ENCODE measurements at places on chromosomes 16 and 17.

GRCh38 chr17:69428252-69428980 lies 13.9 kb downstream of the MAP2K6 start:
- peak; percentile 18 for DNase-seq

DNA sequence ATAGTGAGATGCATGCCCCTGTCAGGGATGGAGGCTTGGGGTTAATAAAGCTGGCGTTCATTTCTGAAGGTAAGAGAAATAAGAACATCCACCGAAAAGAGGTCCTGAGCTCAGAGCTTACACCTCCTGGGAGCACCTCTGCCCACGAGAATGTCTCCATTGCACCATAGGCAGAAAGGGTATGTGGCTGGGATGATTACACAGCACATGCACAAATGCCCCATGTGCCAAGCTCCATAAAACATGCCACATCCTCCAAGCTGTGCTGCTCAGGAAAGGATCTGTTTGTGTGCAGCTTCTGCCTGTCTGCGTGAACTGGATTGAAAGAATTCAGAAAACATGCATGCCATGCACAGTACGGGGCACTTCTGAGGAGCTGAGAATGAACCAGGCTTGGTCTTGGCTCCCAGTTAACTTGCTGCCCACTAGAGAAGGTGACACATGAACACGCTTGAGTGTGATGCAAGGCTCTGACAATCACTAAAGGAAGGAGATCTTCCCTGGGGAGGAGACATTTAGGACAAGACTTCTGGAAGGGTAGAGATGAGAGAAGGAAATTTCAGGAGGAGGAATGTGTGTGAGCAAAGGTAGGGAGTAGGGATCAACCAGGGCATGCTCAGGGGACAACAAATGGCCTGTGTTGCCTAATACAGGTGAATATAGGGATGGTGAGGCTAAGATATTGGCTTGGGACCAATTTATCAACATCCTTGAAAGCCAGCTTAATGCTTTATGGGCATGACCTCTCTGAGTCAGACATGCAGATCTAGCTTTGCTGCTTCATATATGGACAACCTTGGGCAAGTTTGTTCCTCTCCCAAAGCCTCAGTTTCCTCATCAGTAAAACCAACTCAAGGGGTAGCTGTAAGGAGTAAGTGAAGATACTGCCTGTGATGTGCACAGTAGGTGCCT lies 32.0 kb upstream of the SMPD3 start:
- no peak for DNase-seq

DNA sequence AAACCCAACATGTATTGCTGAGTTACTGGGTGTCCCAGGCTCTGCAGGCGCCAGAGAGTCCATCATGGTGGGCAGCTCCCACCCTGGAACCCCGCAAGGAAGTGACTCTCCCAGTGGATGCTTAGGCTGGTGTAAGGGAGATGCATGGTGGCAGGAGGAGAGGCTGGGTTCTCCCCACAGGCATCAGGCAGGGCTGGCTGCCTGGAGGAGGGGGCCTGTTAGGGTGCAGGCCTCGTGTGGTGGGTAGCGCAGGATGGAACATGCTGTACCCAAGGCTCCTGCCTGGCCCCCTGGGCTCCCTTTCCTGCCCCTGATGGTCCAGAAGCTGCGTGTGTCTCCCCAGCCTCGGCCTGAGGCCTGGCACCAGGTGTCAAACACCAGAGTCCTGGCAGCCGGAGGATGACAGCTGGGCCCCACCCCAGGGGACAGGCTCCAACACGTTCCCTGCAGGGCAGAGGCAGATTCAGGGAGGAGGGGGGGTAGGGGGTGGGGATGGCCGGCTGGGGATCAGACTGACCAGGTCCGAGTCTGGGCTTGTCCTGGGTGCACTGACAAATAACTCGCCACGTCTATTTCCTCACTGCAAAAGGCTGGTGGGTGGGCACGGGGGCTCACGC lies 40.2 kb upstream of the CIBAR2 start:
- no peak for DNase-seq

DNA sequence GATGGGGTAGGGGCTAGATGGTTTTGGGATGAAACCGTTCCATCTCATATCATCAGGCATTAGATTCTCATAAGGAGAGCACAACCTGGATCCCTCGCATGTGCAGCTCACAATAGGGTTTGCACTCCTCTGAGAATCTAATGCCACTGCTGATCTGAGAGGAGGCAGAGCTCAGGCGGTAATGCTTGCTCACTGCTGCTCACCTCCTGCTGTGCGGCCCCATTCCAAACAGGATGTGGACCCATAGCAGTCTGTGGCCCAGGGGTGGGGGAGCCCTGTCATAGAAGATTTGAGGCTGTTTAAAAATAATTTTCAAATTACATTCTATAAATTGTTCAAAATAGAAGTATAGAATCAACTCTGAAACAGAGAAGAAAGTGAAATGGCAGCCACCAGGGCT lies 50.8 kb downstream of the PHKB start:
- no peak for DNase-seq

GRCh38 chr17:16924696-16925440 lies 47.0 kb downstream of the TNFRSF13B start:
- DNase-seq, result no peak

- no peak for DNase-seq
Observed at GRCh38 chr17:19987897-19988296, 10.3 kb upstream of the AKAP10 start.

DNA sequence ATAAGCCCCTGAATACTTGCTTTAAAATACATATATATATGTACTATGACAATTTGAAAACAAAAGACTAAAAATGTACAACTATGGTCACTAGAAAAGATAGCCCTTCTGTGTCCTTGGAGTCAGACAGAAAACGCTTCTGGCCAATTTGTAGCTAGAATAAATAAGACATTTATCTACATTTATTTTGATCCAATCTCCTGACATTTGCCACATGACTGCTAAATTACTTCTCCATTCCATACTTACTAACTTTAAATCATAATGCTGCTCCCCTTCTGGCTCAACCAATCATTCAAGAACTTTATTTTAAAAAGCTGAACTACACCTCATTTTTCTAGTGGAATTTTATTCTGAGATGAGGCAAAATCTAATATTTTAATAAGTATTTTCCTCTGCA lies 65.8 kb downstream of the CYTH1 start:
- no peak for DNase-seq

DNA sequence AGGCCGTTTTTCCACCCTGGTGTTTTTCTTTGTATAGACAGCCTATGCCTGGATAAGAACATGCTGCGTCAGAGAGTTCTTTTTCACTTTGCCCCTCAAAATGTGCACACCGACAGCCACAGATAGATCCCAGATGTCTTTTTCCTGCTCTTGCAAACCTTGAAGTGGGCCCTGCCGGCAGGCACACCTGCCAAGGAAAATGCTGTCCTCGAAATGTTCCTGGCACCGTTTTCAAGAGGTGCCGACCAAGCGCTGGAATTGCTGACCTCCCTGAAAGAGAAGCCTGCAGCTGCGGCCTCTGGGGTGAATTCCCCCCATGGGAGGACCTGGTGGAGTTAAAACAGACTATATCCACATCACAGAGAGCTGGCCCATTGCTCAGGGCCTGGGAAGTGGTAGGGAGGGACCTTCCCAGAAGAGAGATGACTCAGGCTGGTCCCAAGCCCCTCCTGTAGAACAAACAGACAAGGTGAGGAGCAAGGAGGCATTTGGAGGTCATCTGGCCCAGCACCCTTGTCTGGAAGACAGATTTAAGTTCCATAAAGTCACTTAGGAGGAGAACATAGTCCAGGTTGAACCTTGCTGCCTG lies 668.1 kb downstream of the MAF start:
- DNase-seq, result no peak

GRCh38 chr17:64382061-64382583 lies 8.5 kb downstream of the PECAM1 start:
- DNase-seq, result no peak

DNA sequence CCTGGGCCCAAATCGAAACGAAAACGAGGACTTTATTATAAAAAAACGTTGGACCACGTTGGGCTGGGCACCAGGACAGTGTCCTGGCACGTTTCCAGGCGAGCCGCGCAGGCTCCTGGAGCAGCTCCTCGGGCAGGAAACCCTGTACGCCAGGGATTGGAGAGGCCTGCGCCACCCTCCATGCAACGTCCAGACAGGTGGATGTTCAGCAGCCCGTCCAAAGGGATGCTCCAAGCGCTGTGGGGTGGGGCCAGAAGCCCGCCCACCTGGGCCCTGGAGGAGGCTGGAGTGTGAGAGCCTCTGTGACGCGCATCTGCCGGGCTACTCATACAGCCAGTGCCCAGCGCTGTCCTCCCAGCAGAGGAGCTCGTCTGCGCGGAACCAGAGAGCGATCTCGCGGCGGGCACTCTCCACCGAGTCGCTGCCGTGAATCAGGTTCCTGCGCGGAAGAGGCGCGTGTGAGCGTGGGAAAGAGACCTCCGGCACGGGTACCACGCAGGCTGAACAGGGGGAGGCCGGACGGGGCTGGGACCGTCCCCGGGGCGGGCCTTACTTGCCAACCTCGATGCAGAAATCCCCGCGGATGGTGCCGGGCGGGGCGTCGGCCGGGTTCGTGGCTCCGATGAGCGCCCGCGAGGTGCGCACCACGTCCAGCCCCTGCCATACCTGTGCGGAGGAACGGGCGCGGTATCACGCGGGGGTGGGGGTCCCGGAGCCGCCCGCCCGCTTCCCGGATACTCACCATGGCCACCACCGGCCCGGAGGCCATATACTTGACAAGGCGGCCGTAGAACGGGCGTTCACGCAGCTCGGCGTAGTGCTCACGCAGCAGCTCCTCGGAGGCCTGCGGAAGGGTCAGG lies 785 bp downstream of the NME3 start:
- peak; percentile 64 for DNase-seq

DNA sequence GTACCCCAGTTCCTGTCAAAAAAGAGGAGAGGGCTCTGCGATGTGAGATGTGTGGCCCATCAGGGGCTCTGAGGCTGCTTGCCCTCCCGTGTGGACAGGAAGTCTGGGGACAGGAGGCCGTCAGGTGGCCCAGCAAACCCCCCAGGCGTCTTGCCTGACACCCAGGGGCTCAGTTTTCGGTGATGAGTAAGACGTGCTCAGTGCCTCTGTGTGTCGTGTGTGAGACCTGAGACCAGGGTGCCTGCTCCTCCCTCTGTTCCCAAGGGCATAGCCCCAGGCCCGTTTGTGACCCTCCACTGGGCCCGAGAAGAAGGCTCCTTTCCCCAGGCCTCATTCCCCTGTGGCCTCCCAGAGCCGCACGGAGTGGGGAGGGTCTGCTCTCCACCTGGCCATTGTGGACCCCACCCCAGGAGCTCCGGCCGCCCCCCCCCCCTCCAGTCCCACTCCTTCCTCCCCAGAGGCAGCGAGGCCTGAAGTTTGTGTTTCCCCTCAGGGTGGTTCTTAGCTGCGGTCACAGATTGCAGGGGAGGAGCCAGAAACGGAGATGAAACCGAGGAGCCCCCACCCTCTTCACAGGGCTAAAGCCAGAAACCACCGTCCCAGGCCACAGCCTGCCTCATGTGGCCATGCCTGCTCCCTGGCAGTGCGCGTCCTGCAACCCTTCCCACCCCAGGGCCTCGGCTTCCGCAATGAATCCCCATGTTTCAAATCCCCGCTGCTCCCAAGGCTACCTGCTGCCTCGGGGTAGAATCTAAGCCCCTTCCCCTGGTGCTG lies 4.9 kb upstream of the ACTG1 start:
- DNase-seq, result peak; percentile 65

GRCh38 chr17:36623281-36623680 lies 21.9 kb downstream of the MRM1 start:
- no peak for DNase-seq

DNA sequence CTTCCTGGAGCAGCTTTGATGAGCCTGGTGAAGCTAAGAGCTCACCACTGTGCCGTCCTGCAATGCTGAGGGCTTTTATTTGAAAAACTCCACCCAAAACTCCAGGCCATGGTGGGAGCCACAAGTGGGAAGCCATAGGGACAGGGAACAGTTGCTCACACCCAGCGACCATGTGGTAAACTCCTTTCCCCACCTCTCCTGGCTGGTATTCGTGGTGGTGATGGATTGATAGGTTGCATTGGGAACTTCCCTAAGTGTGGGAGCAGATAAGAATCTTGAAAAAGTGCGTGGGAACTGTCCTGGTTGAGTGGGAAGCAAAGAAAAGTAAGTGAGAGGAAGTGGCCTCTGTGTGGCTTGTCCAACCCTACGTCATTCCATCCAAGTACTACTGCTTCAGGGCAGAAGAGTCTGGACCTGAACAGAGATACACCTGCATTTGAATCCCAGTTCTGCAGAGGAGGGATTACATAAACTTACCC lies at the start of gene CCL1:
TSS of gene CCL1 (minus strand) at position 51 of the 479 bp plus-strand sequence. CDS start 72 bp downstream, outside the sequence.
- no peak for DNase-seq

GRCh38 chr16:76913046-76913445 lies 277.9 kb upstream of the MON1B start:
- no peak for DNase-seq

DNA sequence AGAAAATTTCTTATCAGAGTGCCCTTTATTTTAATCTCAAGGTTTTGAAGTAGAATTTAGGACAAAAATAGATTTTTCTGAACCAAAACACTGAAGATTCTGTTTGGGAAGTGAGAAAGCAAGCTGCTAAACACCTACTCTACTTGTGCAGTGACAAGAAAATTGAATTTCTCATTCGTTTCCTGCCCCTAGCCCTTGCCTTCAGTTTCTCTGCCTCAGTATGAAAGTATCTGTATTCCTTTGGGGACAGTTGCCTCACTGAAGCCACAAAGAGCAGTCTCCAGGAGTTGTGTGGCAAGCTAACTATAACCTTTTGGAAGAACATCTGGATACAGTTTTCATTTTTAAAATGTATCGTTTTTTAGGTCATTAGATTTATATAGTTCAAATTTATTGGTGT lies 19.7 kb downstream of the MOSMO start:
- DNase-seq, result no peak

DNA sequence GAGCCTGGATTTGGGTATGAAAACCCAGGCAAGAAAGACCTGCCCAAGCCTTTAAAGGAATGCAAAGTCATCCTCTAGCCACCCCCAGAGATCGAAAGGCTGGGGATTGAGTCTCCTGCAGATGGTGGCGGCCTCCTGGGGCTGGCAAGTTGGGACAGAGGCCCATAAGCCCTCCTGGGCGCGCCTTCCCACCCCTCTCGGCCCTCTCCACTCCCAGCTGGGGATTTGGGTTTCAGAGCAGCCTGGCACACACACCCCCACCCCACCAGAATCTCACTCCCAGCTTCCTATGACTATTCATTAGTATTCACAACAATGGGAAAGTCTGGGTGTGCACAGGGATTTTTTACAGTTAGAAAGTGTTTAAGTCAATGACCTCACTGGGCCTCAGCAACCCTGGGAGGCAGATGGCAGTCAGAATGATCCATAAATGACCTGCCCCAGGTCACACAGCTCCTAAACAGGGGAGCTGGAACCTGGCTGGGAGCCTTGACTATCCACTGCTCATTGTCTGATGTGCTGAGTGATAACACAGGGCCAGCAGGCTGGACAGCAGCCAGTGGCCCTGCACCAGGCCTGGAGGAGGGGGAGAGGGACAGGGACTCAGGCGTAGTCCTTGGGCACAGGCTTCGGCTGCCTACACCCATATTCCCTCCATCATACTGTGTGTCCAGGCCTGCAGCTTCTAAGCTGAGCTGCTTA lies 12.1 kb downstream of the NHERF1 start:
- DNase-seq, result no peak
